Natural killer cell treated with Interleukin-12 subunit alpha and Interleukin-12 subunit beta and Interleukin-15 and Interleukin-18, amount 100 ng/mL, for 72 hours (primary cell): ENCODE measurements at places on chromosomes 12 and 14.

DNA sequence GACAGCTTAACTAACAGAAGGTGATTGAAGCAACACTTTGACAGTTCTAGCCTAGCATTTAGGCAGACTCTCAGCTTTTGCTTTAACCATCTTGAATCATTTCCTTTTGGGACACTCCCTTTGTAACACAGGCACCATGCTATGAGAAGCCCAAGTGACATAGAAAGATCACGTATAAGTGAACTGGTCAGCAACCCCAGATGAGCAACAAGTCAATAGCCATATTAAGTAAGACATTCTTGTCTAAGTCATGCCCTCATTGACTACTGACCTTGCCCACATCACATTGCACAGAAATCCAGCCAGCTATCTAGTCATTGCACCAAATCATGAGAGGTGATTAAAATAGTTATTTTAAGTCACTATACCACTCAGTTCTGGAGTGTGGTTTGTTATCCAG lies 476.8 kb downstream of the TRHDE start:
- DNase-seq: no peak

- no peak for DNase-seq
Measured at GRCh38 chr14:69844171-69844570, 35.0 kb upstream of the SMOC1 start.

- no peak for DNase-seq
Measured at GRCh38 chr12:32025906-32026305, 66.7 kb downstream of the RESF1 start.

DNA sequence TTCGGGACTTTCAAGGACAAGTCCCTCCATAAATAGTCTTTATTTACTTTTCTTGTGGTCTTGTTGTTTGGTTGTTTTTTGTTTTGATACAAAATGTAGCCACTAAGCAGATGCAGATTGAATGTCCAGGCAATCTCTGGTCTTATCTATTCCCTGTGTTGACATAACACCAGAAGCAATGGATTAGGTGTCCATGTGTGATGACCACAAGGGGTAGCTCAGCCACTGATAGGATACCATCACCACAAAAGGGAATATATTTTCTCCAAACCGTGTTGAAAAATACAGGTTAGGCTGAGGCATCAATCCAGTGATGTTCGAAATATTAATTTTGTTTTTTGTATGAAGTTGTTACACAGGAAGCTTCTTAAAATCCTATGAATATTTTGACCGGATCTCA lies 196.3 kb downstream of the EPS8 start:
- DNase-seq: no peak

- DNase-seq: no peak
Measured at GRCh38 chr12:108940138-108940537, 60.2 kb downstream of the DAO start.

DNA sequence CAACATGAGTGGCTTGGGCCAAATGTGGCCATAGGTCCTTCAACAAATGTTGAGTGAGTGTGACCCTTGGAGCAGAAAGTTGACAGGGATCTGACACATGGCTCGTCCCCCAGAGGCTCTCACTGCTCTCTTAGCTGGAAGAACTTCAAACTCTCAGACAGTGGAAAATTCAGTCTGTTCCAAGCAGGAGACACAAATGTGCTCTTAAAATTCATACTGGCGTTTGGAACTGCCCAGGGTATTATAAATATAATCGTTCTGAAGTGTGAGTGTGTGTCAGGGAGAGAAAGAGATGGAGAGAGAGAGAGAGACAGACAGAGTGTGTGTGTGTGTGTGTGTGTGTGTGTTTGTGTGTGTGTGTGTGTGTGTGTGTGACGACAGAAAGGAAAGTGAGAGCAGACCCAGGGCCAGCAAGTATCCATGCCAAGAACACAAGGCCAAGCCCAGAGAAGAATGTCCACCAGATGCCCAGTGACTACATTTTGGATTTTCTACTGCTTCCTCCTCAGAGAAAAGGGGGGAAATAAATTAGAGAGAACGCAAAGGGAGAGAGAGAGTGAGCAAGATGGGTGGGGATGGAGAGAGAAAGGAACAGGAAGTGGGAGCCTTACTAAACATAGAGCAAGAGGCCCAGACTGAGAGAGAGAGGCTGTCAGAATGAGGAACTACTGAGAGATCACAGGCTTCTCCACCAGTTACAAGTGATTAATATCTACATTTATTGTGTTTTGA lies 193.6 kb upstream of the NUDT4 start:
- DNase-seq: no peak

- no peak for DNase-seq
Measured at GRCh38 chr12:70402597-70402996, 36.5 kb downstream of the KCNMB4 start.
